ENCODE measurements at places on chromosomes 3 and 15.
A peak's percentile ranks its signal among the peaks of the same experiment; 100 is the strongest.

- DNase-seq = no peak
Measured at GRCh38 chr3:183533412-183534132, 21.9 kb downstream of the KLHL6 start.

- DNase-seq = no peak
Measured at GRCh38 chr3:42080453-42080872, 10.7 kb upstream of the TRAK1 start.

DNA sequence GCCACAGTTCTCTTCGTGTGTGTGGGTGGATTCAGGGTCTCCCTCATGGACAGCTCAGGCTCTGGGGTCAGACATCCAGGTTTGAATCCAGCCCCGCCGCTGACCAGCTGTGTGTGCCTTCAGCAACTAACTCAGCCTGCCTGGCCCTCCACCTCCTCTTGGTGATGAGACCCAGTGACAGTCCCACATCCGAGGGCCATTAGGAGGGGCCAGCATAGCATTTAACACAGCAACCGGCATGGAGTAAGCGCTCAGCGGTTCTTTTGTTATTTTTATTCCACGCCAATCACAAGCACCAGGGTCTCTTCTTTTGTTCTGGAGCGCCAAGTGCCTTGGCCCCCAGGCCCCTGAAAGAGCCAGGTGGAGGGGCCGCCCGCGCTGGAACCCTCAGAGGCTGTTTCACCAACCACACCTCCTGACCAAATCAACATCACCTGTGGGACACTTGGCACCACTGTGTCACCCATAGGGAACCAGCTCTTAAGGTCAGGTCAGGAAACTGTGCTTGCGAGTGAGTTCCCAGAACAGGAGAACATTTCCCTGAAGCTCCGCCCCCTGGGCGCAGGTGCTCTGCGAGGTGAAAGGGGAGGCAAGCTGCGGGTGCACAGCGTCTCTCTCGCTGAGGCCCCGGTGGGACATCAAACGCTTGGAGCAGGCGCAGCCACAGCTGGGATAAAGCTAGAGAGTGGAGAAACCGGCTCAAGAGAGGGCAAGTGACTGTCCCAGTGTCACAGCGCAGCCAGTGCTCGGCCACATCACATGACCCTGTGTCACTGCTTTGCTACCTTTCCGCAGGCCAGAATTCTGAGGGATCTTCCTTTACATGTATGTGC lies 311.3 kb downstream of the UACA start:
- peak; percentile 43 for DNase-seq

GRCh38 chr3:171790898-171791691 lies 19.2 kb downstream of the PLD1 start:
- DNase-seq = no peak

DNA sequence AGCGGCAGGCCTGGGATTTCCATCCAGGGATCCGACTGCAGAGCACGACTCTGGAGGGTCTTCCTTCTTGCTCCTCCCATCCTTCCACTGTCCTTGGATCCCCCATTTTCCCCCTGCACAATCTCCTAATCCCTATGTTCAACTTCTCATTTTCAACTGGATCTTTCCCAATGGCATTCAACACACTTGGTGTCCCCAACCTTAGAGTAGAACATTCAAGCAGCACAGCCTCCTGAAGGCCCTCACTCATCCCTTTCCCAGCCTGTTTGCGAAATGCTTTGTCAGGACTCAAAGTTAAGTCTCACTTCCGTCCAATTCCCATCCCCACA lies 32.3 kb downstream of the RPN1 start:
- DNase-seq = no peak

Measured in mucosa of descending colon (tissue), 3 donors.